ENCODE measurements at places on chromosomes 11 and 22. TPM values are rescaled to one million over a fixed set of nuclear protein-coding genes. Genes with fewer than 3 reads are reported as not detected.

DNA sequence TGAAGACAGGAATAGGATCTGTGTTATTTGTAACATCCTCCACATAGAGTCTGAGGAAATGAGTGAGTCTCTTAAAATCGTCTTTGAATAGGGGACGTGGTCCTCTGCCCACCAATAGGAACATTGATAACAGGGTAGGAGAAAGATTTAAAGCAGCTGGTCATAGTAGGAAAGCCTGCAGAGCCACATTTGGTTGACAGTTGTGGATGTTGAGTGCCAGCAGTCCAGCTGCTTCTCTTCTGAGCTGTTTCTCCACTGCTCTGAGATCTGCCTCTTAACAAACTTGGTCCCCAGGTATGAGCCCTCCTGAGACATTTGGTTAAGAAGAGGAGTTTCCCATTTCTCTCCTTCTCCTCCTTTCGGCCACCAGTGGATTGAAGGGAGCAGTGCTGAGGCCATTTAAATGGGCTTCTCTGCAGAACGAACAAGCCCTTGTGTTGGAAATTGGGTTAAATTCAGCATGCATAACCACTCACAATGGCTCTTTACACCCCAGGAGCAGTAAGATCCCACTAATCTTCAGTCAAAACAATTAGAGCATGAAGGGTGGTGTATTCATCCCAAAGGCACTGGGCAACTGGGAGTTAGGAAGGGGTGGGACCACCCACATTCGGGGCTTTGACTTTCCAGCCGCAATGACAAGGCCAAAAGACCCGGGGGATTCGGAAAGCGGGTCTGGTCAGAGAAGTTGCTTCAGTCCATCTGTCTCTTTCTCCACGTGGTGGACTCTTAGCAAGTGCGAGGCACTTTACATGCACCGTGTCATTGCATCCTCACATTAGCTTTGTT is 32.3 kb downstream of the MIAT start:
- DNase-seq: no peak
- H3K4me1 ChIP-seq: peaks cover 13% of the 10 kb centered on the region

HBB gene
- not detected for total RNA-seq

CNTF gene
- total RNA-seq: 4.0 TPM

MPZL2 gene
- 1.6 TPM for total RNA-seq

NCF4 gene
- 7.8 TPM for total RNA-seq

- no peaks in the 10 kb centered on the region for H3K36me3 ChIP-seq
- H3K4me3 ChIP-seq: no peak overlapping the region
- H3K27ac ChIP-seq: no peak overlapping the region
- peak; percentile 28 for DNase-seq
Observed at GRCh38 chr11:125941619-125942611, 3.9 kb upstream of the VSIG10L2 start.

DNA sequence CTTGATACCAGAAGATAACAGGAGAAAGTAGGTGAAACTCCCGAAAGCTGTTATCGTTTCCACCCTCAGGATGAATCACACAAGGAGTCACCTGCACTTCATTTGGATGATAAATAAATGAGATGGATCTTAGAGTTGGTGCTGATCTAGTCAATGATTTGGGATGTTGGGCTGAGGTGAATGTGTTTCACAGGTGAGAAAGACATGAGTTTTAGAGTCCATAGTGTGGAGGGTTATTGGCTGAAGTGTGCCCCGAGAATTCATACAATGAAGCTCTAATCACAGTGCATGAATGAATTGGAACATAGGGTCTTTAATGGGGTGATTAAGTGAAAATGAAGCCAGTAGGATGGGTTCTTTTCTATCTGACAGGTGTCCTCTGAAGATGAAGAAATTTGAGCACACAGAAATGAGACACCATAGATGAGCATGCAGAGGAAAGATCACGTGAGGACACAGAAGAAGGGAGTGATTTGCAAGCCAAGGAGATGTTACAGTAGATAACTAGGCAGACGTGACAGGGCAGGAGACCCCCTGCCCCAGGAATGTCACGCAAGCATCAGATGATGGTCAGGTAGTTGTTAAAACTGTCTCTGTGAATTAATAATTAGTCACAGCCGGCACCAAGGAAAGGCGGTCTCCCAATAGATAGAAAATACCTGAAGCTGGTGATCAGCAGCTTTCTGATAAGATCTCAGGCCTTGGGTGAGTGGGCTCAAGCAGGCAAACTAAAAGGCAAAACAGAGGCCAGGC is 60.3 kb upstream of the IGLL5 start:
- H3K4me1 ChIP-seq: peaks cover 21% of the 10 kb centered on the region
- no peak overlapping the region for H3K27ac ChIP-seq
- H3K27me3 ChIP-seq: no peaks in the 10 kb centered on the region
- no peak for DNase-seq
- H3K36me3 ChIP-seq: no peaks in the 10 kb centered on the region

GCAT gene
- 3.9 TPM for total RNA-seq

- H3K4me3 ChIP-seq: no peak overlapping the region
- no peaks in the 10 kb centered on the region for H3K36me3 ChIP-seq
- no peaks in the 10 kb centered on the region for H3K4me1 ChIP-seq
- H3K27ac ChIP-seq: no peak overlapping the region
- no peak for DNase-seq
Observed at GRCh38 chr11:64262271-64263002, 11.1 kb downstream of the PLCB3 start.

B3GAT1 gene
- 3.1 TPM for total RNA-seq

- H3K27ac ChIP-seq: no peak overlapping the region
- no peak overlapping the region for H3K4me3 ChIP-seq
- no peaks in the 10 kb centered on the region for H3K36me3 ChIP-seq
- DNase-seq: no peak
- H3K27me3 ChIP-seq: no peaks in the 10 kb centered on the region
- H3K4me1 ChIP-seq: no peaks in the 10 kb centered on the region
Observed at GRCh38 chr11:27281276-27281675, 81.7 kb downstream of the CCDC34 start.

F2 gene
- total RNA-seq: 0.18 TPM

DNA sequence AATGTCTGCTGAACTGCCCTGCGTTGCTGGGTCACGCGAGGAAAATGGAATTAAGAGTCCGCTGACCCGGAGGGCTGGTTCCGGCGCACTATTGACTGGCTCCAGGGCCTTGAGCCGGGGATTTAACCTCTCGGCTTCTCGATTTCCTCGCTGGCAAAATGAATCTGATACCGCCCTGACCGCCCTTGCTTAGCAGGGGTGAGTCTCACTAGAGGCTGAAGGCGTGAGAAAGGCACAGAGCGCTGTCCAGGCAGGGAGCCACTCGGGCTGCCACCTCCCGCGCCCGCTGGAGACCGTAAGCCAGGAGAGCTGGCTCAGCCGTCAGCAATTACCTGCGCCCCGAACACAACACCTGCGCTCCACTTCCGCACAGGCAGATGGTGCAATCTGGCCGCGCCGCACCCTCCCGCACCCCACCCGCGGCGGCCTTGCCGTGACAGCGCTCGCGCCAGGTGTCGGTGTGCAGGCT is 65.6 kb downstream of the BUD13 start:
- no peaks in the 10 kb centered on the region for H3K36me3 ChIP-seq
- H3K4me3 ChIP-seq: no peak overlapping the region
- no peak for DNase-seq

DNA sequence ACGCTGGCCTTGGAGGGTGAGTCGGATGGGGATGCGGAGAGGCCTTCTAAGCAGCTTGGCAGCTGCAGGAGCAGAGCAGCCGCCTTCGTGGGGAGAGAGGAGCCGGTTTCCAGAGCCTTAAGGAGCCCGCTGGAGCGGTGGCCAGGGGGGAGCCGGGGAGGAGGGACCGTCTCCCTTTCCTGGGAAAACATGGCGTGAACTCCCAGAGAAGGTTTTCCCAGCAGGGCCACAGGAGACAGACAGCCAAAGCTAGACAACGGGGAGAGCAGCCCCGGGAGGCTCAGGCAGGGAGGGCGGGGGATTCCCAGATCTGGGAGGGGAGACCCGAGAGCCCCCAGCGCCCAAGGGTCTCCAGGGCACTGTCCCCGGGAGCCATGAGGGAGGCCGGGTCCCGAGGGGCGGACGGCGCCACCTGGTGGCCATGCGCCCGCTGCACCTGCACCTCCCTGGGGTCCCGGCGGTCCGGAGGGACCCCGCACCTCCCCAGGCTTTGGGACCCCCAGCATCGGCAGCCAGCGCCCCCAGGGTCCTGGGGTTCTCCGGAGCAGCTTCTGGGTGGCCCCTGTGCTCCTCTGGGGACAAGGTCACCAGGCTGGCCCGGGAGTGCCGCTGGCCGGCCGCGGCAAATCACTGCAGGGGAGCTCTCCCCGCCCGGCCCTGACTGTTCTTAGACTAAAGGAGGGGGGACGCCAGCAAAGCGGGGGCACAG is 2.4 kb upstream of the SYT8 start:
- no peak overlapping the region for H3K27ac ChIP-seq
- no peak overlapping the region for H3K4me3 ChIP-seq
- peak; percentile 69 for DNase-seq

PHLDA2 gene
- 2.5 TPM for total RNA-seq

GRCh38 chr11:31492320-31492913 is 17.0 kb downstream of the IMMP1L start:
- no peaks in the 10 kb centered on the region for H3K27me3 ChIP-seq
- DNase-seq: no peak
- H3K4me3 ChIP-seq: no peak overlapping the region

Data from naive thymus-derived CD4-positive, alpha-beta T cell (primary cell).